ENCODE measurements at places on chromosomes 12 and 14.

DNA sequence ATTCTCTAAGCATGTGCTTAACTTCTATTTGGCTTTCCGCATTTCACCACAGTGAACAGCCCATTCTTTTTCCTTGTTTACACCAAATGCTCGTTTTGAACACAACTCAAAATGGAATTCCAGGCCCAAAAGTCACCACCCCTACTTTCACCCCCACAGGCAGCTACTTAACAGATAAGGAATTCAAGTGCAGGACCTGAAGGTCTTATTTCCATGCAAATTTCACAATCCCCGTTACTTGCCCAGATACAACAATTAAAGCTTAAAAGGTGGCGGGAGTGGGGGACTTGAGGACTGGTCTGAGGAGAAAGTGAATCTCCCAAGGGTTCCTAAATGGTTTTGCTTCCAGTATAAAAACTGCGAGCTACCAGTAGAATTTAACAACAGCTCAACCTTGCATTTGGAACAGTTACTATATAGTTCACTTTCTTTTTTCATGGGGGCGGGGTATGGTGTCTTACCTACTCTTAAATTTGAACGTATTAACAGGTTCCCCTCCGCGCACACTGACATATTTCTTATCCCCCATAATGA lies 3.7 kb downstream of the USP44 start:
- DNase-seq: no peak

DNA sequence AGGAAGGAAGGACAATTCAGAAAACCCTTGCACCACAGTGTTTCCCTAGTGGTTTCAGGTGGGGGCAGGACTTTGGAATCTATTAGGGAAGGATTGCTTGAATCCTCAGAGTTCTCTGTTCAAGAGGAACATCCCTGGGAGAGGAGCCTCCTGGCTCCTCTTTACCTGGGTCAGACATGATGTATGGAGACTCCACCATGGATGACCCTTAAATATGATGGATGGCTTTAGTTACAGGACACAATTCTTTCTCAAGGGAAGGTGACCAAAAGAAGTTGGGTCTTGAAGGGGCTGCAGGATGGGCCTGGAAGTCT lies 396.6 kb downstream of the NRXN3 start:
- no peak for DNase-seq

GRCh38 chr12:88645816-88646215 lies 65.5 kb upstream of the KITLG start:
- no peak for DNase-seq

DNA sequence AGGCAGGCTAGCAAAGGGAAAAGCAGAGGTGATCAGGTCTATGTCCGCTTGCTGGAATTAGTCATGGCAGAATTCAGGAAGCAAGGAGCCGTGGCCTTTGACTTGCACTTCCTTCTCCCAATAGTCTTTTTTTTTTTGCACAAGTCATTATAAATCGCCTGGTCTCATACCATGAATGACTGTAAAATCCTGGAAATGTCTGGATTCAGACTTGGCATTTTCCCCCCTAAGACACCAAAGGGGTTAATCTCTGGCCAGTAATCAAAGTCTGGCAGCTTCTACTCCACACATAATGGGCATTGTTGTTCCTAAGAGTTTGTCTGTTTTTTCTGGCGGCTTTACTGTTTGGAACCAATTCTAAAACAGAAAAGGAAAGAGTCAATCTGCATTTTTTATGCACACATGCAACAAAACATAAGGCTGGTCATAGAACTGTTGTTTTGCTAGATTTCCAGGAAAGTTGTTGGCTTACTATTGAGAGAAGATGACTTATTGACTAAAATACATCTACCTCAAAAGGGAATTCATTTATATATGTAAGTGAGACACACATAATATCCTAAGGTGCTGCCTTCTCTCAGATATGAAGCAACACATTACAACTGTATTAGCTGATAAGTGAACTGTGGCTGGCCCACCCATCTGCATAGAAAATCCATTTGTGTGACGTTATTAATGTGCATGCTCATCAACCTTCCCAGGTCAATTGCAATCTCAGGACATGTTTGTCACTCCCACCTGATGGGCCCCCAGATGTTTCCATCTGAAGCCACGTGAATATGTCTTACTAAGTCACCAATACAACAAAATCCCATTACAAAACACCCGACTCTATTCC lies 157.3 kb downstream of the BTG1 start:
- DNase-seq: no peak

- DNase-seq: no peak
Measured at GRCh38 chr12:115155665-115156645, 472.0 kb upstream of the TBX3 start.
